ENCODE measurements at places on chromosomes 1 and 21.

- DNase-seq = no peak
Observed at GRCh38 chr1:204505674-204506200, 10.5 kb upstream of the MDM4 start.

- DNase-seq = no peak
Observed at GRCh38 chr1:3596663-3597598, 14.4 kb downstream of the MEGF6 start.

- no peak for DNase-seq
Observed at GRCh38 chr1:205324781-205325180, 3.2 kb upstream of the NUAK2 start.

GRCh38 chr1:154474802-154475201, 27.2 kb upstream of the TDRD10 start:
- no peak for DNase-seq

DNA sequence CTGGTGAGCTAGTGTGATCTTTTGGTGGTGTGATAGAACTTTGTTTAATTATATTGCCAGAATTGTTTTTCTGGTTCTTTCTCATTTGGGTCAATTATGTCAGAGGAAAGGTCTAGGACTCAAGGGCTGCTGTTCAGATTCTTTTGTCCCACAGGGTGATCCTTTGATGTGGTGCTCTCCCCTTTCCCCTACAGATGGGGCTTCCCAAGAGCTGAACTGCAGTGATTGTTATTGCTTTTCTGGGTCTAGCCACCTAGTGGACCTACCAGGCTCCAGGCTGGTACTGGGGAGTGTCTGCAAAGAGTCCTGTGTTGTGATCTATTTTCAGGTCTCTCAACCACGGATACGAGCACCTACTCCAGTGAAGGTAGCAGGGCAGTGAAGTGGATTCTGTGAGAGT, 25.9 kb upstream of the CD84 start:
- no peak for DNase-seq
